ENCODE measurements at places on chromosomes 4 and X.

DNA sequence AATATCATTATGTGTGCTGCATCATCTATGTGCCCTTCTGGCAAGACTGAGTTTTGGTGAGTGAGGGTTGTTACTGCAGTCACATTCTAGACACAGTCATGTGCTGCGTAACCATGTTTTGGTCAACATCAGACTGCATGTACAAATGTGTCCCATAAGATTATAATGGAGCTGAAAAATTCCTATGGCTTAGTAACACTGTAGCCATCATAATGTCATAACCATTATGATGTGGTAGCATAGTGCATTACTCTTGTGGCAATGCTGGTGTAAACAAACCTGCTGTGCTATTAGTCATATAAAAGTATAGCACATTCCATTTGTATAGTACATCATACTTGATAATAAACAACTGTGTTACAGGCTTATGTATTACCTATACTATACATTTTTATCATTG is 198.1 kb upstream of the NUDT6 start:
- no peak for DNase-seq

DNA sequence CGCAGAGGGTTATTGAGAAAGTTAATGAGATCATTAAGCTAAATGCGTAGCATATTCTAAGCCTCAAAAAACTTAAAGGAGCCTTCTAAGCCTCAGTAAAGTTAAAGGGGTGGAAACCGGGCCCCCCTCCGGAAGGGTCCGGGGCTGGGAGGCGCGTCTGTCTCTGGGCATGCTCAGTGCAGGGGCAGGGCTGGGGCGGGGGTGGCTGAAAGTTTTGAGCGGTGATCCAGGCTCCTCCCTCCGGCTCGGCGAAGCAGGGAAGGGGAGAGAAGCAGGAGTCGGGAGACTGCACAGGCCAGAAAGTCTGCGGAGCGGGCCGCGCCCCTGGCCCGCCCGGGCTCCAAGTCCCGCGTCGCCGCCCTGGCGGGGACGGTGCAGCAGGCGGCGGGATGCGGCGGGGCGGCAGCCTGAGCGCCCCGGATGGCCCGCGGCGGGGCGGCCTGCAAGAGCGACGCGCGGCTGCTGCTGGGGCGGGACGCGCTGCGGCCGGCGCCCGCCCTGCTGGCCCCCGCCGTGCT is at the start of gene EVC:
EVC (plus strand) TSS at position 241 of the 518 bp plus-strand sequence; CDS start at position 421, 180 bp downstream.
- no peak for DNase-seq

- no peak for DNase-seq
These were observed 3.3 kb downstream of the ADGRL3 start for GRCh38 chr4:61203436-61203790.

- DNase-seq, result no peak
These were observed 544.7 kb upstream of the NR3C2 start for GRCh38 chr4:148986951-148987350.

GRCh38 chrX:86133761-86134160 is 14.5 kb upstream of the DACH2 start:
- no peak for DNase-seq

DNA sequence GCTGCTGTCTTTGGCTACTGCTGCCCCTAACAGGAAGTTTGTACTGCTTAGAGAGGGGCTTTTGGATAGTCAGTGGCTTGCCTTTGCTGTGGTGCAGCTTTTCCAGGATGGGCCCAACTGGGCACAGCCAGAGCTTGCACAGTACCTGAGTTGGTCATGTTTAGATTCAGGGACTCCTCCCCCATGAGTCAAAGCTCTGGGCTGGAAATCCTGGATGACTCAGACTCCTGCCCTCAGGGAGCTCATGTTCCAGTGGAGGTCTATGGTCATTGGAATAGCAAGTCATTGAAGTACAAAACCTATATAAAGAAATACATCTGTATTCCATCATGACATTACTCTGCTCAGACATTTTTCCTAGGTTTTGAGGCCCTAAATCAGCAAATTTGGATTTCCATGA is 66.7 kb upstream of the PJA1 start:
- DNase-seq, result no peak

DNA sequence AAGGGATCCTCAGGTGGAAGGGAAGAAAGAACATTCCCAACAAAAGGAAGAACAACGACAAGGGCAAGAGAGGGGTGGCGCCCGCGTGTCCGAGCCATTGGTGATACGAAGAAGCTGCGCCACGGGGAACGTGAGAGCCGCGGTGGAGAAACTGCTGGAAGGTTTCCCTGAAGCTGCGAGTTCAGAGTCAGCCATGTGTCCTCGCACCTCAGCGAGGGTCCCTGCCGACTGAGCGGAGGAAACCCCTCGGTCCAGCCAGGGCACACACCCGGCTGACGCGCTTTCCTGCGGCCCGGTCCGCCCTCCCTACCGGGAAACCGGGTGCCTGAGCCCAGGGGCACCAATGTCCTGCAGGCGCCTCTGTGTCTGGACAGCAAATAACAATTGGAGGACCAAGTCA is 18.0 kb downstream of the IRF2 start:
- DNase-seq, result no peak

GRCh38 chr4:54014666-54015160 is 49.7 kb downstream of the CHIC2 start:
- DNase-seq, result no peak

- peak; percentile 41 for DNase-seq
These were observed 12.2 kb downstream of the NOCT start for GRCh38 chr4:139027776-139028175.

DNA sequence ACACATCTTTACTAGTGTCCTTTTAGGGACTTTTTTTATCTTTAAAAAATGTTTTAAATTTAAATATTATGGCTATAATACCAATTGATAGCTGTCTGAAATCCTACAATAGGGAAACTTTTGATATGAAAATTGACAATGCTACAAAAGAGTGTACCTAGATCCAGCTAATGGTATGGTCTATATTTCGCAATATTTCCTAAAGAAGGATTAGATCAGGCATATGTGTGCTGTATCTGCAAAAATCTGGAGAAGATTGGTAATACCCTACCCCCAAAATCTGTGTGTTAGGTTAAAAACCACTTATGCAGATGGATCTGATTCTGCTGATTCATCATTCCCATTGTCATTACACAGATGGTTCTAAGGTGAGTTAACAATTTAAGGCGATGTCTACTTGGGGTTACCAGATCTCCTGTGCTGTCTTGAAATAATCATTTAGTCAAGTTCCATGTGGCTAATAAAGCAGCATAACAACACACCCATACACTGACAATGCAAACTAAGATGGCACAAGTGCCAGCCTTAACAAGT is 137.1 kb downstream of the GASK1B start:
- no peak for DNase-seq

GRCh38 chrX:131316260-131316659 is 27.2 kb upstream of the IGSF1 start:
- DNase-seq, result no peak

- DNase-seq, result peak; percentile 29
These were observed 2.6 kb downstream of the SLC25A31 start for GRCh38 chr4:127732623-127733328.

GRCh38 chr4:81356621-81357020 is 115.1 kb downstream of the RASGEF1B start:
- DNase-seq, result no peak

- no peak for DNase-seq
These were observed 122.5 kb downstream of the NFKB1 start for GRCh38 chr4:102623622-102624021.

GRCh38 chr4:20444599-20445337 is 193.1 kb downstream of the SLIT2 start:
- DNase-seq, result no peak
